Ureter (tissue), 1 donor: ENCODE measurements at places on chromosomes 11 and 22. TPM values are rescaled to one million over a fixed set of nuclear protein-coding genes. Genes with fewer than 3 reads are reported as not detected.
A peak's percentile ranks its signal among the peaks of the same experiment; 100 is the strongest.

SPA17 gene
- 6.3 TPM for total RNA-seq

MRPL23 gene
- total RNA-seq = 40.5 TPM

NUDT22 gene
- total RNA-seq = 82.7 TPM

C22orf23 gene
- not detected for total RNA-seq

GLYAT gene
- not detected for total RNA-seq

MGAT3 gene
- total RNA-seq = 12.9 TPM

FOSL1 gene
- total RNA-seq = 4.5 TPM

OR4C12 gene
- total RNA-seq = not detected

MS4A12 gene
- not detected for total RNA-seq

PDGFD gene
- total RNA-seq = 3.4 TPM

MISFA gene
- 5.9 TPM for total RNA-seq

PHF21B gene
- 3.9 TPM for total RNA-seq

GRCh38 chr11:84714316-84714780 lies 912.8 kb downstream of the DLG2 start:
- DNase-seq = no peak

DNA sequence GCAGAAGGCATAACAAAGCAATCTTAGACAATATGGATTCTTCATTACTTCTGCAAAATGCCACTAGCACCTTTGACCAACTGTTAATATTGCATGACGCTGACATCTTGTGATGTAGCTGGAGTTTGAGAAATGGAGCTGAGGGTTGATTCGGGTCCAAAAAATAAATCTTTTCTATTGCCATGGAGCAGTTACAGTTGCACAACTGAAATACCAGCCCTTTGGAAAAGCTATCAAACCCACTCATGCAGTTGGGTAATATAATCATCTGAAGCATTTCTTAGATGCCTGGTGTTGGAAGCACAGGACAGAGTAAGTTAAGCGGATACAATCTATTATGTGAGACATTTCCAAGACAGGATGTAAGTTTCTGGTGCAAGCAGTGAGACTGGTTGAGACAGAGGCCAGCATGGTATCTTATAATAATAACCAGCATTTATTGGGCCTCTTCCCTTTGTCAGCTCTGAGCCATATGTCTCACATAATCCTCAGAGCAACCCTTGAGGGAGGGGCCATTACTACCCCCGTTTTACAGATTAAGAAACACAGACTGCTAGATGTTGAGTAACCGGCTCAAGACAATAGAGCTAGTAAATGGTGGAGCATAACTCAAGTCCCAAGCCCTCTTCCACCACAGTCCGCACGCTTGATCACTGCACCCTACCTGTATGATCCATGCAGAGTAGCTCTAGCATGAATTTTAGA lies 74.9 kb upstream of the CAPRIN1 start:
- no peak for DNase-seq

- DNase-seq = no peak
Observed at GRCh38 chr22:25172153-25172552, 27.5 kb upstream of the CRYBB3 start.

DNA sequence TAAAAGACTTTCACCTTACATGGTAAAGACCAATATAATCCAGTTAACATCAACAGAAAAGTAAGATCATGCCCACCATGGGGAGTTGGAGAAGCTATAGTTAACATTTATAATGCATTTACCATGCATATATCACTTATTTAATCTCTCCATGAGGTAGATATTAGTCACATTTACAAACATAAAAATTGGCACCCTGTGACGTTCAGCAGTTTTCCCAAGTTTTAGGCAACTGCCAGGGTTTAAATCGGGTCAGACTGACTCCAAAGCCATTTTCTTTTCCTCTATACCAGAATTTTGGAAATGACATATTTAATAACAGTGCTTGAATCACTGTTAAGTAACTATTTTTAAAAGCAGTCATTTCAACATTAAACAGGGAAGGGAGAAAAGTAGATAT lies 266.3 kb downstream of the DDX10 start:
- no peak for DNase-seq

DNA sequence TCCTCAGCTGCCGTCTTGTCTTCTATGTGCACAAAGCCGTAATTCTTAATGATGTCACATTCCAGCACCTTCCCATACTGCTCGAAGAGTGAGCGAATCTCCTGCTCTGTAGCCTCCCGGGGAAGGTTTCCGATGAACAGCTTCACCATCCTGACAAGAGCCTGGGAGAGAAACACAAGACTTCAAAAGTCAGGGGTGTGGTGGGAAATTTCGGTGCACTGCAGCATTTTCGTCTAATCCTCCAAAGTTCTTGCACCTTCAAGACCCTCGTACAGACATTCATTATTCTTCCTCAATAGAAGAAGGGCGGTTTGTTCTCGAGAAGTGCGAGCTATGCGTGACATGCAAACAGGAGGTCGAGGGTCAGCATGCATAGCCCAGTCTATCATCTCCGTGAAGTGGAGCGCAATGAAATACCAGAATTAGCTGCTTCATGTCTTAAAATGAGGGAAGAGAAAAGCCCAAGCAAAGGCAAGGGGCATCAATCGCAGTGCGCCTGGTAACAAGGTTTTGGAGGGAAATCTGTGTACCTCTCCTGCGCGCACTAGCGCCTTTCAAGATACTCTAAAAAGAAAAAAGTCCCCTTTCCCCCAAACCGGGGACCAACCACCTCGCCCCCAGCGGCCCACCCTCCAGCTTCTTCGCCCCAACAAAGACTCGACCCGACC lies 622 bp downstream of the RBM4B start:
- no peak for DNase-seq

- no peak for DNase-seq
Observed at GRCh38 chr22:30185549-30185948, 61.0 kb downstream of the LIF start.

DNA sequence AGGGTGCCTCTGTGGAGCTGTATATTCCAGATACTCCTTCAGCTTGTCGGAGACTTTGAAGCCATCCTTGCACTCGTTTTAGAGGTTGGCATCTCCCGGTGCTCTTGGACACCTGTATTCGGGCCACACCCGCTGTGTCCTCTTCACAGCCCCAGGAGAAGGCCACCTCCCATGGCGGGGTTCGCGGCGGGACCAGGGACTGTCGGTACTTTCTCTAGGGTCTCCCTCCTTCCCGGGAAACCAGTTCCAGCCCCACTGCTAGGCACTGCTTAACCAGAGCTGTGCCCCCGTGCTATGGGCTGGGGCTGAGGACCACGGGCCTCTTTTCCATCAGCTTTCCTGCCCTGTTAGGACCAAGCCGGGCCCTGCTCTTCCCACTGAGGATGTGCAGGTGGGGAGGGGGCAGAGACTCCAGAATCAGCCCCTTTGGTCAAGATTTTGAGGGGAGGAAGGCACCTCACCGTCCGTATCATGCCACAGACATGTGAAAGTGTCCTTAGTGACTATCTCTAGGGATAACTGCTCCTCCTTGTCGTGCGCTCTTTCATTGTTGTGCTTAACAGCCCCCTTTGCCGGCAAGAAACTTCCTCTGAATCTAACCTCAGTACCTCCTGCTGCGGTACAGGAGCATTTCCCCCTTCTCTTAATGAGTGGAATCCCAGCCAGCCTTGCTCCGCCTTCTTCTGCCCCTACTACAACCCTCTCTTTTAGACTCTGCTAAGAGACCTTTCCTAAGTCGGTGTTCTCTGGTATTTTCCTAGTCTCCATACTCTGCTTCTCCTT lies 1.2 kb upstream of the B3GAT1 start:
- no peak for DNase-seq

- DNase-seq = no peak
Observed at GRCh38 chr22:18035751-18036150, 11.4 kb upstream of the MICAL3 start.

GRCh38 chr11:28763876-28764275 lies 655.7 kb downstream of the METTL15 start:
- no peak for DNase-seq

- no peak for DNase-seq
Observed at GRCh38 chr11:110530900-110531741, 101.4 kb downstream of the FDX1 start.

GRCh38 chr11:100637706-100638105 lies 49.4 kb upstream of the ARHGAP42 start:
- DNase-seq = no peak

DNA sequence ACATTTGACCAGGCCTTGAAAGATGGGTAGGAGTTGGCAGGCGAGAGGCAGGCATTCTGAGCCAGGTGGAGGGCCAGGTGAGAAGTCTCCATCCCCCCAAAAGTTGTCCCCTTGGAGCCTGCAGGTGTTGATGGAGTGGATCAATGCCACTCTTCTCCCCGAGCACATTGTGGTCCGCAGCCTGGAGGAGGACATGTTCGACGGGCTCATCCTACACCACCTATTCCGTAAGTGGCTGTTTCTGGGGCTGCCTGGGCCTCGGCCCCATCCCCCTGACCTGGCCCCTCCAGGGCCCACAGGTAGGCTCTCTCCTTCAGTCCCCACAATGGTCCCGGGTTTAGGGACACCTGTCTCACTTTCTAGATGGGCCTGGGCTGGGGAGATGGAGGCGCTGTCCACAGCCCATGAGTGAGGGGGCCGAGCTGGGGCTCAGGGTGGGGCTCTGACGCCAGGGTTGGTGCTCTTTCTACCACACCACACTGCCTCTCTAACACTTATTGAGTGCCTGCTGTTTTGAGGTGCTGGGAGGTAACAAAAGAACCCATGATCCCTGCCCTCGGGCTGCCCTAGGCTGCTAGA lies 7.0 kb downstream of the PARVG start:
- DNase-seq = no peak

DNA sequence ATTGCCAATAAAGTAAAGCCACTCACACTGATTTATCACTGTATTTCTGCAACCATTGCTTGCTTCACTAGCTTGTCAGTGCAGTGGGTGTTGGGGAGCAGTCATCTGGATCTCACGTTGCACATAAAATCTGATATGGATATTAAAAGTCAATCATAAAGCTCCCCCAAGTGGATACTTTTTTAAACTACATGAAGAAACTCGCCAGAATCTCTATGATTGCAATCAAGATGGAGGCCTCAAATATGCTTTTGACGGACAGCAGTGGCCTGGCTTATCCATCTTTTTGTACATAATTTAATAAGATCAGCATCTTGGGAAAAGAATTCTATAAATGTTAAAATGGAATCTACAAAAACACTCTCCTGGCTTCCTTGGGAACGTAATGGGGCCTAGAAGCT lies 137.7 kb downstream of the WT1 start:
- no peak for DNase-seq

GRCh38 chr11:82046778-82047177 lies 686.9 kb downstream of the FAM181B start:
- no peak for DNase-seq

- DNase-seq = no peak
Observed at GRCh38 chr11:33665350-33666106, 35.1 kb downstream of the C11orf91 start.

- DNase-seq = peak; percentile 96
Observed at GRCh38 chr22:41367039-41367679, 14.6 kb upstream of the TEF start.

DNA sequence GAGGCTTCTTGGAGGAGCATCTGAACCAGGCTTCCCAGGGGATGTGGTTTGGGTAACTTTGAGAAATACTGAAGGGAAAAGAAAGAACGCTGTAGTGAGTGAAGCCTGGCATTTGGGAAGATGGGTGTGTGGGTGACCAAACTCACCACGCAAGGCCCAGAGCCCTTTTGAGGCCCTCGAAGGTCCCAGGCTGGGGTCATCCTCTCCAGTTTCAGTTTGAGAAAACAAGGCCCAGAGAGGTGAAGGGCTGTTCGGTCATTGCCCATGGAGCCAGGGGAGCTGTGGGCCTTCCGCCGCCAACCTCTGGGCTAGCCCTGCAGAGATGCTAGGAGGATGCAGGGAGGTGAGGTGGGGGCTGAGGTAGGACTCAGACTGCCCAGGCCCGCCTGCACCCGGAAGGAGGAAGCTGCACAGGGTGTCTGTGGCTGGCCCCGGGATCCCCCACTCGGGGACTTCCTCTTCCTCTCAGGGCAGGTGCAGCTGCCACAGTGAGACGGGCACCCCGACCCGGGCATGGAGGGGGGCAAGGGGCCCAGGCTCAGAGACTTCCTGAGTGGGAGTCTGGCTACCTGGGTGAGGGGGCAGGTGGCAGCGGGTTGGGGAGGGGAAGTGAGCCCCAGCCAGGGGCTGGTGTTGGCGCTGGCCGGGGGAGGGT lies at the start of gene CCDC88B:
Gene CCDC88B, plus strand, starts transcription at position 451 of the 655 bp plus-strand sequence. Its CDS starts 63 bp downstream, at position 514.
- DNase-seq = peak; percentile 79

DNA sequence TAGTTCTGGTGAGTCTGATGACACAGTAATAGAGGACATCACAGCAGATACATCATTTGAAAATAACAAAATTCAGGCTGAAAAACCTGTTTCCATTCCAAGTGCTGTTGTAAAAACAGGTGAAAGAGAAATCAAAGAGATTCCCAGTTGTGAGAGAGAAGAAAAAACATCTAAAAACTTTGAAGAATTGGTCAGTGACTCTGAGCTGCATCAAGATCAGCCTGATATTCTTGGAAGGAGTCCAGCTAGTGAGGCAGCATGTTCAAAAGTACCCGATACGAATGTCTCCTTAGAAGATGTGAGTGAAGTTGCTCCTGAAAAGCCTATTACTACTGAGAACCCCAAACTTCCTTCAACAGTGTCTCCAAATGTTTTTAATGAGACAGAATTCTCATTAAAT lies 38.7 kb downstream of the RTN3 start:
- DNase-seq = no peak

DNA sequence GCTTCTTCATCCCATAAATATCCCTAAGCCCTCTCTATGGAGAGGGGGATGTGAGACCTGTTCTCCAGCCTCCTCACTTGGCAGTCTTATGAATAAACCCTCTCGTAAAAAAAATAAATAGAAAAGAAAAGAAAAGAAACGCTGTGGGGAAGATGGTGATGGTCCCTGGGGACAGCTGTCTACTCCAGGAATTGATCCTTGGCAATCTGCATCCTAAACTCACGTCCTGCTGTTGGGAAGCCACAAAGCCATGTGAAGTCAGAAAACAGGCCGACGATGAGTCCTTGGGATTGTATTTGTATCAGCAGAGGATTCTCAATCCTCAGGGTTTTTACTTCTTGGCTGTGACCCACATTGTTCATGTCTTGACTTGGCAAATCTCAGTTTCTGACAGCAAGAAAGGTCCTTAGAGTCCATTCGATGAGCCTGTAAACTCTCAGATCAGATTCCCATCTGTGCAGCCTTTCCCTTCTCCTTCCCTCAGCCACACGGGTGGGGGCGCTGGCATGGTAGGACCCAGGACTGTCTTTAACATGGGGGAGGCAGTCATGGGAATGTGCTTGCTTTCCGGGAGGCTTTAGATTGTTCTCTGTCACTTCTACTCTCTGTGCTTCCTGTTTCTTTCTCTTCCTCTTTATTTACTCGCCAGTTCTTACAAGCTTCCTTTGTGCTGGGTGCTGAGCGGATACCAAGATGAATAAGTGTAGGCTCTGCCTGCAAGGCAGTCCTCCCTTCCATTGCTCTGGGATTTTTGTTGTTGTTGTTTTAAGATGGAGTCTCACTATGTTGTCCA lies 24.9 kb downstream of the TCP11L1 start:
- no peak for DNase-seq

DNA sequence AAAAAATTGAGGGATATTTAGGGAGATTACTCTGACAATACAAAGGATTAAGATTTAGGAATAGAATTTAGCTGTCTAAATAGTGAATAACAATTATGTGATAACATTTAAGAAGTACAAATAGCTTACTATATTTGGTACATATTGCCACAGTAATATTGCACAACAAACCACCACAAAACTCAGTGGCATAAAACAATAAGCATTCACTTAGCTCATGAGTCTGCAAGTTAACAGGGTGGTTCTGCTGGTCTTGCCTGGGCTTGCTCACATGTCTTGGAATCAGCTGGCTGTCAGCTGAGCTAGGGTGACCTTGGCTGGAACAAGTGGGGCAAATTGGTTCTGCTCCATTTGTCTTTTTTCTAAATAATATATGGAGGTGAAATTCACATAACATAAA lies 115.1 kb downstream of the DCDC1 start:
- no peak for DNase-seq

GRCh38 chr11:59173964-59174663 lies 2.2 kb downstream of the DTX4 start:
- DNase-seq = peak; percentile 89
